OCI-LY7 (cell line): ENCODE measurements at places on chromosomes 12 and 14. TPM values are rescaled to one million over a fixed set of nuclear protein-coding genes. Genes with fewer than 3 reads are reported as not detected.

DNA sequence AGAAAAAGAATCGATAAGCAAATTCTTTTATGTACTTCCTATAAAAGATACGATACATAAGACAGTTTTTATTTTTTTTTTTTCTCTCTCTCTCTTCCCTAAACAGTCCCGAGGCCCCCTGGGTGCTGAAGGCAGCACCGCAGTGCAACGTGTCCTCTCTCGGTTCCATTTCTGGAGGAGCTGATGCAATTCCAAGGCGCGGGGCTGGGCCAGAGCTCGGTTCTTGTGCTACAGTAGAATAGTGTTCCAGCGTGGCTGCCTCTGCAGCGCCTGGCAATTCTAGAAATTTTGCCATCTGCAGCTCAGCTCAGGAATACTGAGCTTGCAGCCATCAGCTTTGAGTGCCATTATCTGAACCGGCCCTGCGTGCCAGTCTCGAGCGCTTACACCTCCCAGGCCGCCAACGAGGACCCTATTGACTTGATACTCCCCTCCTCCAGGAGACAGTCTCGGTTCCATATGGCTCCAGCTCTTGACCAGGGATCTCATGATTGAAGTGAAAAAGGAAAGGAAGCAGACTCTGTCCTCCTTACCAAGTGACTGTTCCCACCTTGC, 630 bp downstream of the ALDH1L2 start:
- DNase-seq: no peak

DNA sequence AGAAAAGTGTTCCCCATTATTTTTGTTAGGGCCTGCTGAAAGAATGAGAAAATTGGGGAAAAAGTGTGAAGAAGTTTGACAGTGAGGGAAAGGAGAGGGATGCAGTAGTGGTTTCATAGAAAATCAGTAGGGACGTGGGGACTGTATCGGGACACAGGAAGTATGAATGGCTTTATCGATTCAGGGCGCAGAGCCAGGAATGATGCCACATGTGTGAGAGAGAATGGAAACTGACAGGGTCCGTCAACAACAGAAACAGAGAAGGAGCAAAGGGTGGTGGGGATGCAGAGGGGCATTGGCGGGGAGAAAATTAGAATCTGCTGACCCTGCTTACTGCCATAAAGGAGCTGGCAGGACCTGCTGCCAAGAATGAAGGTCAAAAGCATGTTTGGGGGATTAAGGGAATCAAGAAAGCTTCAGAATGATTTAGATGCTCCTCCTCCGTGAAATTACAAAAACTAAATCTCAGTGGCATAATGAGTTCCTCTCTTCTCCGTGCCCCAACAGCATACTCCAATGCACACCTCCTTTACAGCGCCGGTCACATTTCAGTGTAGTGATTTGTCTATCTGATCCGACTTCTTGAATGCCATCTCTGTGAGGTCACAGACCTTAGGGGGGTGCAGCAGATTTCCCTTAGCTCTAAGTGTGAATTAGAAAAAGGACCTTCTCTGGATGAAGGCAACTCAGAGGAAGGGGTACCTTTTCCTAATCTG, 92.6 kb downstream of the EMP1 start:
- DNase-seq: no peak

DNA sequence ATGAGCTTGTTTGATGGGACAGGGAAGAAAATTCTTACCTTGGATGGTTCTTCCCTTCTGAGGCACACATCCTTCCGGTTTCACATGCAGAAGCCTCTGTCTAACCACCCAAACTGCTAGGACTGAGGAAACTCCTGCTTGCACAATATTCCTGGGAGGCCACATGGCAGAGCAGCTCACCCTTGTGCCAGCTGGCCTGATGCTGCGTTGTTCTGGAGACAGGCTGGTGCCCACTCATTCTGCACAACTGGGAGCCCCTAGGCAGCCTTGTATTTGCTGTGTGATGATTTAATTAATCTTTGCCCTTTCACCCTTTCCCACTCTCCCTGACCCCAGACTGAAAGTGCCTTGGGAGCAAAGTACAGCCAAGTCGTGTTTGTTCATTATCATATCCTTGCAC, 130.8 kb downstream of the RTN1 start:
- no peak for DNase-seq

GRCh38 chr14:31071151-31071550, 45.0 kb upstream of the STRN3 start:
- DNase-seq: no peak

GRCh38 chr12:87760943-87761342, 268.3 kb downstream of the C12orf50 start:
- DNase-seq: no peak

SSPN gene
- total RNA-seq: not detected in 2 replicates

GRCh38 chr14:97283426-97283825, 486.2 kb downstream of the VRK1 start:
- DNase-seq: no peak

GATC gene
- 34.6 and 35.8 TPM in 2 replicates for total RNA-seq
